ENCODE measurements at places on chromosomes 5 and 9.

DNA sequence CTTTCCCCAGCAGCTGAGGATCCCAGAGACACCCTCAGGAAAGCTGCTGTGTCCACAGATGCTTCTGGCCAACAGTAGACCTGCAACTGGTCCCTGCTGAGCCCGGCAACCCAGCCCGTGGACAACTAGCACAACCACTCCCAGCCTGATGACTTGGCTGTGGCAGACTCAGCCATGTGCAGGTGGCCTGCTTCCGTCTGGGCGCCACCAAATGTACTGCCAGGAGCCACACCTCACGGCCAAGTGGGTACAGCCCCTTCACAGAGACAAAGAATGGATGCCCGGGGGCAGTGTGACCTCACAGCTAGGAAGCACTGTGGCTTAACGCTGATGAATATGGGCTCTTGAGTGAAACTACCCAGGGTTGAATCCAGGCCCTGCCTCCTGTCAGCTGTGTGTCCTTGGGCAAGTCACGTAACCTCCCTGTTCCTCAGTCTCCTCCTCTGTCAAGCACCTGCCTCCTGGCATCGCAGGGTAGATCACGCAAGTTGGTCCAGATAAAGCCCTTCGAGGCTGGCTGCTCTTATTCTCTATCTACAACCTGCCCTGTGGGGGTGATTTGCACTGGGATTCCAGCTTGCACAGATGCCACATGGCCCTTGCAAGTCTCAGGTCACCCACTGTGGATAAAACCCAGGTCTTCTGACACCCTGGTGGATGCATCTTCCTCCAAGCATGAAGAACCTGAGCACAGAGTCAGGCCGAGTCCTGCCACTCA lies 225.0 kb downstream of the PBX3 start:
- DNase-seq: no peak

DNA sequence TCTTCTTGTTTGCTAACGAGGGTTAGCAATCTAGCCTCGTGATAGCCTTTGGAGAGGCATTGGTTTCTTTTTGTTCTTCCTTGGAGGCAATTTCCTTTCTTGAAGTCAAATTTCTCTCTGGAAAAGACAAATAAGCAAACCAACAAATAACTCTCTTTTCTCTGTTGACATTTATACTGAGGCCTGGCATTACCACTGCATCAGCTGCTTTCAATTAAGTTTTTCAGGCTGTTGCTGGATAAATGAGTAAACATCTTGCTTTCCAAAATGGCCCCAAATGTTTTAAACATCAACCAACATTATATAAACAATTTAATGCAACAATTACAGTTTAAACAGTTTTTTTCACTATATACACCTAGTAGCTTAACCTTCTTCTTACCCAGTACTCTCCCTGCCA lies 264.4 kb downstream of the HTR1A start:
- DNase-seq: no peak

DNA sequence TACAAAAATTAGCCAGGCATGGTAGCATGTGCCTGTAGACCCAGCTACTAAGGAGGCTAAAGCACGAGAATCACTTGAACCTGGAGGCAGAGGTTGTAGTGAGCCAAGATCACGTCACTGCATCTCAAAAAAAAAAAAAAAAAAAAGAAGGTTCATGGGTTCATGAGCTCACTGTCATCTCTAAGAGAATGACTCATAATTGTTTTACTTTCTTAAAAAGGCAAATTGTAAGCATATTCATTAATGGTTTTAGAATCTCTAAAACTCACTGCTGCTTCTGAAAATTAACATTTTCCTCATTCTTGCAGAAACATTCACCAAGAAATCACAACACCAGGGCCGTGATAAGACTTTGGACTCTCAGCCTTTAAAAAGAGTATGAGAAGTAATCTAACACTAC lies 103.6 kb downstream of the GNA14 start:
- DNase-seq: no peak

- DNase-seq: no peak
Observed at GRCh38 chr9:128206484-128206883, 3.3 kb downstream of the DNM1 start.

DNA sequence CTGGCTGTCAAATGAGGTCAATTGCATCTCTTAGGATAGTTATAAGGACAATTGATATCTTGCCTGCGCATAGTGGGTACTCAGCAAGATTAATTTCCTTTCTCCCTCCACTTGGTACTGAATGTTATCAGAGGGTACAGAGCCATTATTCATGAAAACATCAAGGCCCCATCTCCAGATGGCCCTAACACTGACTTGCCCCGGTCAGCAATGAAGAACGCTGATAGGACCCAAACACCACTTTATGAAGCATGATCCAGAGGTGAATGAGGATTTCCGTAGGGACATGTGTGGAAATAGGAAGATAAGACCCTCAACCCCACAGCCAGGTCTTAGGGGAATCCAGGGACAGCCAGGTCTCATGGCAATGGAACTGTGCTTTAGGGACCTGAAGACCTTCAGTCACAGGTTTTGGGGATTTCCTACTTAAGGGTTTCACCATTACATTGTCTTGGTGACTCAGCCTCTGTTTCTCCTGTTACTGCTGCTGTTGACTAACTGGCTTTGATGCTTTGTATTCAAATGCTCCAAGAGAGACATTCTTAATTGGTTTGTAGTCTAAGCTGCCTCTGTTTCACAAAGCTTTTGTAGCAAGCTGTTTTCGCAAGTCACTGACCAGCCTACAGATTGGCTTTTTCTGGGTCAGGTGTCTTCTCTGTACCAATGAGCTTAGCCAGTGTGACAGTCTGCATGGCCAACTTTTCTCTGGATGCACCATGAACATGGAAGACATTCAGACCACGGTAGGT lies 35.3 kb upstream of the IQGAP2 start:
- DNase-seq: no peak

GRCh38 chr5:133612249-133612860 lies at the start of gene FSTL4:
Gene FSTL4 (minus strand): TSS chr5:133612541.
- no peak for DNase-seq

- DNase-seq: no peak
Observed at GRCh38 chr5:33297760-33298216, 143.0 kb upstream of the TARS1 start.
